ENCODE measurements at places on chromosomes 11 and 22. TPM values are rescaled to one million over a fixed set of nuclear protein-coding genes. Genes with fewer than 3 reads are reported as not detected.

Gene OR2AG1
- total RNA-seq = not detected

Gene CSKMT
- total RNA-seq = 6.1 TPM

- H3K36me3 ChIP-seq = no peaks in the 10 kb centered on the region
- no peak overlapping the region for H3K27ac ChIP-seq
- no peaks in the 10 kb centered on the region for H3K27me3 ChIP-seq
- no peak overlapping the region for H3K4me3 ChIP-seq
Measured at GRCh38 chr11:88280673-88281316, 56.7 kb downstream of the CTSC start.

DNA sequence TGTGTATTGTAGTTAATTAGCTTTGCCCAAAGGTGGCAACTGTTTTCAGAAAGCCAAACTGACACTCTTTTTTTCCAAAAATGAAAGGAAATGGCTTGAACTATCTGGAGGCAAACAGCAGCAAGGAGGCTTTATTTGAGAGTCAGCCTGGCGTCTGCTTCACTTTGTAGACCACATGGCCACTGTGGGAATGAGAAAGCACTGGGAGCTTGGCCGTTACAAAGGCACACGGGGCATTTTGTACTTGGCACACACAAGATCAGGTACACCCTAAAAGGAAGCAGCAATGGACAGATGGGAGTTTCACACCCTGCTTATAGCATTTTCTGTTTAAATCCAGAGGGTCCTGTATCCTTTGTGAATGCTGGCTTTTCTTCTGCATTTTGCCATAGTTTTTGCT is 126.3 kb downstream of the MPPED2 start:
- no peak overlapping the region for H3K4me3 ChIP-seq
- peaks cover 6% of the 10 kb centered on the region for H3K4me1 ChIP-seq
- no peak overlapping the region for H3K27ac ChIP-seq
- H3K36me3 ChIP-seq = no peaks in the 10 kb centered on the region
- DNase-seq = no peak

Gene ADM2
- not detected for total RNA-seq

GRCh38 chr11:113865873-113866272 is 9.5 kb downstream of the USP28 start:
- peaks cover 8% of the 10 kb centered on the region for H3K36me3 ChIP-seq
- H3K4me1 ChIP-seq = no peaks in the 10 kb centered on the region
- H3K4me3 ChIP-seq = no peak overlapping the region
- no peaks in the 10 kb centered on the region for H3K27me3 ChIP-seq
- DNase-seq = no peak

DNA sequence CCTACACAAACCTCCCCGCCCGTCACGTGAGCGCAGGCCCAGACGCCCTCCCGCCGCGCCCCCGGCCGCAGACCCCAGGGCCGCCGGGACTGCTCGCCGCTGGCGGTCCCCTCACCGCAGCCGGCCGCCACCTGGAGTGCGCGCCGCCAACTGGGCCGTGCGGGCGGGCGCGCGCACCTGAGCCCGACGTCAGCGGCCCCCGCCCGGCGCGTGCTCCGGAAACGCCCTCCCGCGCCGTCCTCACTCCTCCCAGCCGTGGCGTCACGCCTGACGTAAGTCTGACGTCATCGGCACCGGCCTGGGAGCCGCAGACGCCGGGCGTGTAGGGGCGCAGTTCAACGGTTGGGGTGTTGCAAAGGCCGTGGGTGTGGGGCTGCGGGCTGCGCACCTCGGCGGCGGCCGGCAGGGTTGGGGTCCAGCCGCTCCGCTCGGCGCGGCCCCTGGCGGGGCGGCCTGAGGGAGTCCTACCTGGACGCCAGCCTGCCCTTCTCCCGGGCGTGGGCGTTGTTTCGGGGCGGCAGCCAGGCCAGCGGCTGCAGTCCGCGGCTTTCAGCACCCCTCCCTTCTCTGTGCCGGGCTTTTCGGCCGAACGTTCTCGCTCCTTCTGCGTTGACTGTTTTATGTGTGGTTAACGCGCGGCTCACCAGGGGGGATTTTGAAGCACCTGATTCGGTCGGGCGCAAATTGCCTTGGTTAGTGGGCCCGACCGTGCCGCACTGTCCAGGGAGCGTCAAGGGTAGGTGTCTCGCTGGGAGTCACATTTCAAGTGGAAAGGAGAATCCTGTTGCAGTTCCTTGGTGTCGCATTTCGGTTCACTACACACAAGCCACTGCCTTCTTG is at the start of gene JOSD1:
JOSD1 (minus strand) TSS at position 155 of the 840 bp plus-strand sequence. CDS start 956 bp downstream, outside the sequence.
- peaks cover 54% of the 10 kb centered on the region for H3K4me1 ChIP-seq
- peak within 1 kb of the TSS; percentile 100 for H3K27ac ChIP-seq
- peak within 1 kb of the TSS; percentile 80 for H3K4me3 ChIP-seq
- DNase-seq = peak; percentile 98

DNA sequence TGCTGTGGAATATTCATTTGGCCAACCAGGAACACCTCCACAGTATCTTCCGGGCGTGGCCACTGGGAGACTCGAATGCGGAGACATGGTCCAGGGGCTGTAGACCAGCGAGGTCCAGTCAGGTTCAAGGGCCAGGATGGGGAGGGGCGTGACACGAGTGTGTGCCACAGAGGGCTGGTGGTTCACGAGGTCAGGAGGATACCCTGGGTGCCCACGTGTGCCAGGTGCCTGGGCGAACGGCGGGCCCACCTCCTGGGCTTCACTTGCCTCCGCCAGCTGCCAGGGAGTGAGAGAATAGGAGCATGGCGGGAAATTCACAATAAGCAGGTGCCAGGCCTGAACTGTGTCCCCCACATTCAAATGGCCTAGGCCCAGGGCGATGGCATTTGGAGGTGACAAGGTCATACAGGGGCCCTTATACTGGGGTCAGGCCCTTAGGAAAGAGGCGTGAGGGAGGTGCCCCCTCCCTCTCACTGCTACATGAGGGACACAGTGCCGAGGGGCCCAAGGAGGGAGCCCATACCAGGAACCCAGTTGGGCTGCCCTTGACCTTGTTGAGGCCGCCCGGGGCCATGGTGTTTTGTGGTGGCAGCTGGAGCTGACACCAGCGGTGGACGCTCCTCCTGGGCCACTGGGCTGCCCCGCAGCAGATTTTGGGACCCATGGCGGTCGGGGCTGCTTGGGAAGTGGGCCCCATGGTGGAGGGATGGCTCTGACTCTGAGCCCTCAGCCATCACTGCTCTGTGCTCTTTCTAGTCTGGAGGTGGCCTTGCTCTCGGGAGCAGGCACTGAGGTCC is 1268.9 kb downstream of the BRD1 start:
- H3K36me3 ChIP-seq = no peaks in the 10 kb centered on the region
- H3K27me3 ChIP-seq = peaks cover 8% of the 10 kb centered on the region
- H3K4me3 ChIP-seq = no peak overlapping the region
- no peaks in the 10 kb centered on the region for H3K4me1 ChIP-seq
- H3K27ac ChIP-seq = no peak overlapping the region
- no peak for DNase-seq

DNA sequence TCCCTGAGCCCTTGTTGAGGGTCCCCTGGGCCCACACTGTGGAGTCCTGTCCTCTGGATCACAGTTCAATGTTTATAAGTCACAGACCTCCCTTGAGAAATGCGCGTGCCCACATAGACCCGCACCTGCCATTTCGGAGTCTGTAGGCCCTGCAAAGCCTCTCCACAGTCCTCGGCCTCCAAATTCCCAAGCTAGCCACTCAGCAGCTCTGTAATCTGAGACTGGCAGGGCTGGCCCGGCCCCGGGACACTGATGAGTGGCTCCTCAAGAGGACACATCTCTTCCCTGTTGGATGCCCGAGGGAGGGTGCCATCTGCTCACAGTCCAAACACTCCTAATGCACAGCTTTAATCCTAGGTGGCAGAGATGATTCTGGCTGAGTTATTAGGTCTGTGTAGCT is 39.1 kb downstream of the B3GAT1 start:
- no peaks in the 10 kb centered on the region for H3K27me3 ChIP-seq
- no peak overlapping the region for H3K4me3 ChIP-seq
- peaks cover 18% of the 10 kb centered on the region for H3K36me3 ChIP-seq
- DNase-seq = peak; percentile 36
- H3K4me1 ChIP-seq = no peaks in the 10 kb centered on the region

DNA sequence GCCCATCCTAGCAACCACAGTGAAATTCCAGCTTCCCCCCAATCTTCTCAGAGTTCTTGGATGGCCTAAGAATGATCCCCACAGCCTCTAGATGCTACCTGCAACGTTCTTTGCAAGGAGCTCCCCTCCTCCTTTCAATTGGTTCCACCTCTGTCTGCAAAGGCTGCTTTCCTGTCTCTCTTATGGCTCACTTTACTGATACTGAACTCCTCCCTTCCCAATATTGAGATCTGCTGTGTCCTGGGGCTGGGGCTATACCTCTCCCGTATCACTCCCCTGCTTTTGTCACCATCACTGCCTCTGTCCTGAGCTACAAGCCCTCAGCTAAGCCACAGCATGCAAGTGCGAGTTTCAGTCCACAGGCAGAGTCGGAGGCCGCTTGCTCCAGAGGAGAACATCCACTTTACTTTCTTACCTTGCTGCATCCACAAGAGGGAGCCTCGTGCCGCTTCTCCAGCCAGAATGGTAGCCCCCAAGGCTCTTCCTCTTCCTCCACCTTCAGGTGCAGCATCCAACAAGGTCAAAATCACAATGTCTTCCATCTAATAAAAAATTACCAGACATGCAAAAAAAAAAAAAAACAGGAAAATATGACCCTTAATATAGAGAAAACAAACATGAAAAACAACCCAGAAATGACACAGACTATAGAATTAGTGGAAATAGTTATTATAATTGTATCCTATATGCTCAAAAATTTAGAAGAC is 48.6 kb upstream of the TMEM45B start:
- no peak overlapping the region for H3K4me3 ChIP-seq
- no peaks in the 10 kb centered on the region for H3K27me3 ChIP-seq
- no peaks in the 10 kb centered on the region for H3K4me1 ChIP-seq

Gene OR51B5
- total RNA-seq = 1.3 TPM

Gene CHRM1
- total RNA-seq = 0.55 TPM

Gene POLD3
- 11.2 TPM for total RNA-seq

Gene NAALAD2
- total RNA-seq = 3.9 TPM

Gene IL18
- total RNA-seq = 11.8 TPM

Measured in sigmoid colon (tissue), 7 donors.